NCI-H1105 (cell line): ENCODE measurements at places on chromosomes 12 and 14.

- DNase-seq: no peak
Measured at GRCh38 chr12:51098611-51099010, 15.2 kb upstream of the CSRNP2 start.

- peak; percentile 18 for DNase-seq
Measured at GRCh38 chr12:17810399-17810798, 279.6 kb downstream of the RERGL start.

GRCh38 chr12:125187148-125187745 is 122.0 kb downstream of the AACS start:
- DNase-seq: no peak

DNA sequence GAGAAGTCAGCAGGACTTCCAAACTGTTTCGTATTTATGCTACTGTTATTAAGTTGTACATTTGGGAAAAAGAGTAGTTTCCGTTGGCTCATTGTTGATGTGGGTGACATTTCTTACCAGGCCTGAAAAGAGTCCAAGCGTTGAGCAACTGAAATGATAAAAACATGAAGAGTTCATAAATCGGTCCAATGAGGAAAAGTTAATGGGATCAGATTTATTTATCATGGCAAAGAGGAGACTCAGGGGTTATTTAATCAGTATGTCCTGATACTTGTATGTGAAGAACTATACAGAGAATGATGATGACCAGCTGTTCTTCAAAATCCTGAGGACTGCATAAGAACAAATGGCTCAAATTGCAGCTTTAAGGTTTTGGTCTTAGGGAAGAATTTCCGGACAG is 7.7 kb downstream of the VRK1 start:
- DNase-seq: no peak

DNA sequence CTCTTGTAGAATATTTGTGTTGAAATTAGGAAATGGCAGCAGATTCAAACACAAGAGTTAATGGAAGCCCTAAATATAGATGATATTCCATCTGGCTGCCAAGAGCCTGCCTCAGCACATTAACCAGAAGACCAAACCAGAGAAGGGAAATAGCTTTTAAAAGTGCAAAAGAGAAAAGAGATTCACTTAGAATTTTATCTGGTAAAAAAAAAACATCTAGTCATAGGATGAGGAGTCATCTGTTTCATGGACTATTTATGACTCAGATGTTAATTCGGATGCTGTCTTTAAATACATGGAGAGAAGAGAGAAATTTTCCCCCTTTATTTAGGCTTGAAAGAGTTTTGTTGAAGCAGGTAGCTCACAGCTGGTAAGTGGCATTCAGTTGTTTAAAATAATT is 201.6 kb upstream of the NUDT4 start:
- DNase-seq: no peak

GRCh38 chr14:35113308-35113950 is 8.4 kb downstream of the PPP2R3C start:
- no peak for DNase-seq

DNA sequence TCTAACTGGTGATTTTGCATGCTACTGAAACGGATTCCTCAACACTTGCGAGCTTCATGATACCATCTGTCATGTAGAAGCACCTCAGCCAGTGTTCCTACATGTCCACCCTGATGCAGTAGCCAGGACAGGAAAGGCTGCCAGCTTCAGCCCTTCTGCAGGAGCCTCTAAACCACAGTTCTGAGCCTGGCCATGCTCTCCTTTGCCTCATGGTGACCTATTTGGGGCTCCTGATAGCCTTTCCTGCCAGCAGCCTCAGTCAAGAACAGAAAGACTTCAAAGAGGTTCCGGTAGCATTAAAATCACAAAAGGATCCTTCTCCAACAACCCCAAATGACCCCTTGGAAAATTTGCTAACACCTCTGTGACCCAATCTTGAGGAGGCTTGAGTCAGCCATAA is 96.0 kb downstream of the CNTN1 start:
- no peak for DNase-seq

DNA sequence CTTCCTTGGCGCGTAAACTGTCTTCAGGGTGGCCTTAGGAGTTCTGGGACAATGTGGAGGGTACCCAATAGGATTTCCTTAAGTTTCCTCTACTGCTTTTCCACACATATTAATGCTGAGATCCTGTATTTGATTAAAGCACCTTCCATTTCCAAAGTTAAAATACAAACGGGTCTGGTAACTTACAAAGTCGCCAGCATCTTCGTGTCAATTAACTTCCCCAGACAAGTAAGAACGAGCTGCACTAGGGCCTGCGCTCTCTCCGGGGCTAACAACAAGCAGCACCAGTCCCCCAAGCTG is 130.9 kb downstream of the NDUFA12 start:
- DNase-seq: no peak

DNA sequence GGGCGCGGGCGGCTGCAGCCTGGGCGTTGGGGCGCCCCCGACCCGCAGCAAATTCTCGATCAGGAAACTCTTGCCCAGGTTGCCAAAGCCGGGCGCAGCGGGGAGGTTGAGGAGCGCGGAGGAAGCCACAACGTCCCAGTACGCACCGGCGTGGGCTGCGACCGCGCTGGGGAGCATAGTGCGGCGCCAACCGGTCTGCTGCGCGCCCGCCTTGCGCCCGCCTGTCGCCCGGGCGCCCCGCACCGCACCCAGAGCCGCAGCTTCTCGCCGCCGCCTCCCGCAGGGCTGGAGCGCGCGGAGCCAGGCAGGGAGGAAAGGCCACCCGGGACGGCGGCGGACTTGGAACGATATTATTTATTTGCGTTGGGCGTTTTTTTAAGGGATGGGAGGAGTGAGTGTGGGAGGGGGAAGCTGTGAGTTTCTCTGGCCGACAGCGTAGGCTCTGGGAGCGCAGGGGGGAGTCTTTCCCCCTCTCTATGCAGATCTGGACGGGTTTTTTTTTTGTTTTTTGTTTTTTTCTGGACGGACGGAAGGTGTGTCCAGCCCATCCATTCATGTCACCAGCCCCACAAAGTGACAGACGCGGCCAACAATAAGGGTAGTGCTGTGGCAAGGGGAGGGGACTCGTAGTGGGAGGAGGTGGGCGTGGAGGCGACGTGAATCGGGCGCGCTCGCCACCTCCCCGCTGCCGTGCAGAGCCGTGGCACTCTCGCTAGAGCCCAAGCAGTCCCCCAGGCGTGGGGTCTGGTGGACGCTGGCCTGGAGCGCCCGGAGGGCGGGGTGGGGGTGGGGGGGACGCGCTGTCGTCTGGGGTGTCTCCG is at the start of gene DBX2:
TSS of gene DBX2 (minus strand) at position 349 of the 821 bp plus-strand sequence. CDS start at position 177, 172 bp downstream.
- peak; percentile 36 for DNase-seq

- DNase-seq: no peak
Measured at GRCh38 chr12:65656156-65656882, 168.0 kb upstream of the HMGA2 start.

DNA sequence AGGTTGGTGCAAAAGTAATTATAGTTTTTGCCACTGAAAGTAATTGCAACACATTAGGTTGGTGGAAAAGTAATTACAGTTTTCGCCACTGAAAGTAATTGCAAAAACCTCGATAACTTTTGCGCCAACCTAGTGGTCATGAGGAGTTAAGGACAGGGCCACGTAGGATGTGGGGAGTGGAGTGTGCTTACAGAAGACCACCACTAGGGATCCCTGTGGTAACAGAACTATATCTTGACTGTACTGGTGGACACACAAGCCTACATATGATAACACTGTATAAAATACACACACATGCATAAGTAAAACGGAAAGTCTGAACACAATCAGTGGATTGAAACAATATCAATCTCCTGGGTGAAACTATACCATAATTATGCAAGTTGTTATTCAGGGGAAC is 187.4 kb upstream of the ABCD2 start:
- DNase-seq: no peak

GRCh38 chr12:21989819-21990412 is 48.7 kb upstream of the ABCC9 start:
- DNase-seq: peak; percentile 9

DNA sequence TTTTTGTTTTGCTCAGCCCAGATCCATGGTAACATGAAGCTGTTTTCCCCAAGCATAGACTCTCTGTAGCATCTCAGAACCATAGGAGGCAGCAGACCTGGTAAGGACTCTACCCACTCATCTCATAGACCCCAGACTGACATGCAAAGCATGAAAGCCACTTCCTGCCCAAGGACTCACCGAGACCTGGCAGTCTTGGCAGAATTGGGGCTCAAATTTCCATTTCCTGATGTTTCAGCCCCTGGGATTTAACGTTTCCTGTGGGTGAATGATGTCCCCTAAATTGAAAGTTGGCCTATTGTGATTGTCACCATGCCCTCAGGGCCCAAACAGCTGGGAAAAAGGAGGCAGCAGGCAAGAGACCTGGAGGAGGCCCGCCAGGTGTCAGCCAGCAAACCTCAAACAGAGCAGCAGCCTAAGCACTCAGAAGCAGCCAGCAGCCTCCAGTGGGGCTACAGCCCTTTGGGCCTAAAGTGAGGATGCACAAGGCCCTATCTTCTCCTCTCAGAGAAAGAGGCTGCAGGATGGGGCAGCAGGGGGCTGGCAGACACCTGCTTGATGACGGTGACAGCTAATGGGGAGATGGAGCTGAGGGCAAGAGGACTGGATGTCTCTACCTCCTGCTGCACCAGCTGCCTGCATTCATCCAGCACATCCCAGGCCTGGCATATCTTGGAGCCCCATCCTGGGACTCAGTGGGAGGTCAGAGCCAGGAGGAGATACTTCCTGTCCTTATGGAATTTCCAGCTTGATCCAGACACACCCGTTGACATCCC is 8.5 kb downstream of the KRT85 start:
- DNase-seq: no peak

- DNase-seq: peak; percentile 28
Measured at GRCh38 chr14:97267509-97267908, 470.3 kb downstream of the VRK1 start.

DNA sequence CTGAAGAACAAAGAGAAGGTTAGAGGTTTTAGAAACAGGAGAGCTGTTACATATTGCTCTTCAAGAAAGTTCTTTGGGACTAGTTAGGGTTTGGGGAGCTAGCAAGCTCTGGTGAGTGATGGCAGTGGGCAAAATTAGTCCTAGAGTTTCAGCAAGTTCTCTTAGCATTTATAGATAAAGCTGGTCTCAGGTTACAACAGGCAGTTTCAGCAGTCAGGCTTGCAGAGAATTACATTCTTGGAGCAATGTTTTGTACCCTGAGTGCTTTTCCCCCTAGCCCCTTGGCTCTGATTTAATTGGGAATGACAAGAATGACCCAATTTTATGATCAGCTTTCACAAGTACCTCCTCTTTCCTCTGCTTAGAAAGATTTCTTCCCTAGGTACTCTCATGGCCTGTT is 21.4 kb upstream of the EID3 start:
- no peak for DNase-seq

DNA sequence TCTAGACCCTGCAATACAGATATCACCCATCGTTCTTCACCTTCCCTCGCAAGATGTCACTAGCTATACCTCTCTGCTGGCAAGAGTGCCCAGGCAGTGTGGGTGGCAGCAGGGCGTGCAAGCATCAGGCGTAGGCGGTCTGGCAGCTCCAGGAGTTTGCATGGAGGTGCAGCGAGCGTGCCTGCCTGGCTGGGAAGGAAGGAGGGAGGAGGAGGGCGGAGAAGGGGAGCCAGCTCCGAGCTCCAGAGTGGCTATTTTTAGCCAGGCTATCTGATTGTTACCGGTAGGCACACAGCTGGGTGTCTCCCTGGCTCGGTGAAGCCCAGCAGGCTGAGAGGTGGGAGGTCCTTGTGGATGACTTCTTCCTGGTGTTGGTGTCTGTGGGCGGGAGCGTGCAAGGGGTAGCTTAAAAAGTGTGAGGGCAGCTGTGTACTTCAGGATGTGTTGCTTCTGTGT is 6.2 kb downstream of the FOXJ2 start:
- peak; percentile 86 for DNase-seq

GRCh38 chr12:23039834-23040233 is 414.9 kb downstream of the ETNK1 start:
- no peak for DNase-seq

GRCh38 chr12:121093487-121093891 is 39.2 kb upstream of the P2RX7 start:
- DNase-seq: no peak

DNA sequence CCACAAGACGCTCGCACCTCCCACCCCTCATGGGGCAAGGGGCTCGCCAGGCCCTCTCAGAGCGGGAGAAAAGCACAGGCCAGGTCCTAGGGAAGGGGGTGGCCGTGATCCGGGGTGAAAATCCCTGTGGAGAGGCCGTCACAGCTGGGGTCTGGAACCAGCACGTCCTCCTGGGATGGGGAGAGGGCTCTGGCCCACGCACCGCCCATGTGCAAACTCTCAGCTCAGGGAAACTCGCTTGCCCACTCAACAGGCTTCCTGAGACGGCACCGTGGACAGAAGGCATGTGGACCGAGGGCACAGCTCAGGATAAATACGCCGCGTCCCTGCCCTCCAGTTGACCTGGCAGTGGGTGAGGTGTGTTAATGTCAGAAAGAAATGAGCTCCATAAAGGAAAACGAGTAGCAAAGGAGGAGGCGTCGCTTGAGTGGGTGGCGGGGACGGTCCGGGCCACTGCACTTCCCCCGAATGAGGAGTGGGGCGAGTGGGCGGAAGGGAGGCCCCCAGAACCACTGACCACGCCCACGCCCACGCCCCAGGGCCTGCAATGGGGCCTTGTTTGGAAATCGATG is 57.6 kb upstream of the GALNT9 start:
- no peak for DNase-seq

DNA sequence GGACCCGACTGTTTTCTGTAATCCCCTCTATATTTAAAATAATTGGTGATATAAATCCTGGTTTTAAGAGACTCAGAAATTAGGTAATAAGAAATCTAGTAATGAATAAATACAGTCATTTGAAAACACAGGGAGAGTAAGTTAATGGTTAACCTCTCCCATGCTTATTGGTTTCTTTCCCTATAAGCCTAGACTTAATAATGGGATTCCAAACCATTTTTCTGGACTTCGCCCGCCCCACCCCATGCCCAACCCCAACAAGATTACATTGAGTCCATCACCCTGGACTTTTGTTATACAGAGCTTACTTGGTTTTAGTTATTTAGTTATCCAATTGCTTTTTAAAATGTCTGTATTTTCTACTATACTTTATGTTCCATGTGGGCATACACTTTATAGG is 98.7 kb downstream of the WIF1 start:
- DNase-seq: no peak

GRCh38 chr14:104262515-104263514 is 124.4 kb downstream of the KIF26A start:
- DNase-seq: no peak

GRCh38 chr12:66002812-66003211 is 127.7 kb downstream of the LLPH start:
- DNase-seq: no peak

DNA sequence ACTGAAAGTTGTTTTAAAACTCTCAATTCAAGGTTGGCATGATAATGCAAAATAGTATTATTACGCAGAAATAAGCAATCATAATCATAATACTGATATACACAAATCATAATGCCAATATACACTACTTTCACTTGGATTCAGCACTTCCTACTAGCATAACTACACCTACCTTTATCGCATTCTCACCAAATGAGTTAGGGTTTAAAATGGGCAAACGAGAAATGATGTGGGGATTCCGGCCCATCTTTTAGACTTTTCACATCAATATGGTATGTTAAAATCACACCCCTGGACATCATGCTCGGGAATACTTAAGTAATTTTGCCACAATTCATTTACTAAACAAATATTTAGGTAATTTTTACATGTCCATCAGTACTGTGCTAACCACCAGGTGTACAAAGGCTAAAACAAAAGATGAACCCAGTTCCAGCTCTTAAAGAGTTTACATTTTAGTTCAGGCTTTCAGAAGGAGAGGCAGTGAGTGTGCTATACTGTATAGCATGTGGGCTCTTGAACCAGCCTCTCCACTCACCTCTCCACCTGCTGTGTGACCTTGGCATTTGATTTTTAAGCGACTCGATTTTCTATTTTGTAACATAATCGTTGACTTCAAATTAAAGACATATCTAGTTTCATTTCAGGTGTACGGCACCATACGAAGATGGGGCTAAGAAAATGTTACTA is 1.1 kb upstream of the USP15 start:
- no peak for DNase-seq

- DNase-seq: no peak
Measured at GRCh38 chr14:33257796-33258195, 319.1 kb downstream of the NPAS3 start.
